ENCODE measurements at places on chromosomes 1 and 21. TPM values are rescaled to one million over a fixed set of nuclear protein-coding genes. Genes with fewer than 3 reads are reported as not detected.

GRCh38 chr1:24855474-24855873 lies 74.6 kb downstream of the RUNX3 start:
- DNase-seq, result no peak

DNA sequence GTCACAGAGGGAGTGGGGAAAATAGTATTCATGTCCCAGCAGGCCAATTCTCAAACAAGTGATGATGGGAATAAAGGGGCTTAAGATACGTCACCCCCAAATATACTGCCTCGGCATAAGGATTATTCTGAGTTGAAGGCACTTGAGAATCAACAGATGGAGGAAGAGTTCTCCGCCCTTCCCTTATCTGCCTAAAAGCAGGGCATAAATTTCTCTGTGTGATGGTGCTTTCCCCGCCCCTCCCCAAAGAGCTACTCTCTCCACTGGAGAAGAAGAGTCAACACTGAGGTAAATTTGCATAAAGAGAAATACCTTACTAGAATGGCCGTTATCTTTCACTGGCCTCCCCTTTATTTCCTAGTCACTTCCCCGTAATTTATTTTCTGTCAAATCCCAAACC lies 18.7 kb downstream of the BECN2 start:
- DNase-seq, result no peak

- no peak for DNase-seq
These were observed 17.2 kb downstream of the PKN2 start for GRCh38 chr1:88701275-88701674.

DNA sequence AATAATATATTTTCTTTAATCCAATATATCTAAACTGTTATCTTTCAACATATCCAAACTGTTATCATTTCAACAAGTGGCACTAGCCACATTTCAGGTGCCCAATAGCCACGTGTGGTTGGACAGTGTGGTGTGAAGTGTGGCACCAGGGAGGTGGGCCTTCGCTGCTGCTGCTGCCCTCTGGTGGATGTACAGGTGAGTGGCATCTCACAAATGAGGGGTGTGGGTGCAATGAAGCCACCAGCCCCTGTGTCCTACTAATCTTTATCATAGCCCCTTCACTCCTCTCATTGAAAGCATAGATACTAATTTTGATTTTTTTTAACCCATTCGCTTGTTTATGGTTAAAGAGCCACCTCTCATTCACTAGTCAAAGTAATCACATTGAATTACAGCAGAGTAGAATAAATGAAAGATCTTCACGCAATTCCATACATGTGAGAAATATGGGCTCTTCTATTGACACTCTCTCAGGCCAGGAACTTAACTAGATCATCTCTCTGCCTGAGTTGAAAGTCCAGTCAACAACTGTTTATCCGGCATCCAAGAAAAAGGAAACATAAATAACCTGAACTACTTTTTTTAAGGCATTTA lies 499.2 kb downstream of the OMA1 start:
- no peak for DNase-seq

DNA sequence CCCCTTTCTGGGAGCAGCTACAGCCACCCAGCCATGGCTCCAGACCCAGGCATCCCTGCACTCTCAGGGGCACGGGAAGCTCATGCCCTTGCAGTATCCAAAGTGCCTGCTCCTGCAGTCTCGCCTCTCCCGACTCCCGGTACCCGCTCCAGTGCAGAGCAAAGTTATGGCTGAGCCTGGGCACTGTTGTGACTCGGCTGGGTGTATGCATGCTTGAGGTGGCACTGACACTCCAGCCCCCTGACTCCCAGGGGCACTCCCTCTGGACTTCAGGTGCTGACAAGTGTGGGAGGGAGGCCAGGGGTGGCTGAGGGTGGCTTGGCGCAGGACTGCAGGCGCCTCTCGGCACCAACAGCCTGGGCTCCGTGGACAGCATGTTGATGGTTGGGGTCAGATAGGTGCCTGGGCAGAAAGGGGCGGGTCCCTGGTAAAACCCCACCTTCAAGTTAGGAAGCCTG lies 580.1 kb upstream of the ADGRL2 start:
- no peak for DNase-seq

DNA sequence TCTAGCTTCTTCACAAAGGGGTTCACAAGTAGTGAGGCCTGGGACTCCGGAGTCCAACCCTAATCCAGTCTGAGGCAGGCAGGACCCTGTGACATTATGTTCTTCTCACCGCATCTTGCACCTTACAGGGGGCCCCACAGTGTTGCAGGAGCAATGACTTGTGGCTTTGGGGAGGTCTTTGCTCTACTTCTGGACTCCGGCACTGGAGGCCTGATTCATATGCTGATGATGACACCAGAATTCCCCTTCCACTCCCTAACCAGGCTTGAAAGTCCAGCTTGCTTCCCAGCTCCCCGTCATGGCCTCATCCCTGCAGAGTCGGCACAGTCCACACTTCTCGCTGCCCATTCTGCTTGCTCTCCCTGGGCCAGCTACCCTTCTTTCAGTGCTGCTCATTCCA lies 96.3 kb upstream of the SLC44A3 start:
- no peak for DNase-seq

DNA sequence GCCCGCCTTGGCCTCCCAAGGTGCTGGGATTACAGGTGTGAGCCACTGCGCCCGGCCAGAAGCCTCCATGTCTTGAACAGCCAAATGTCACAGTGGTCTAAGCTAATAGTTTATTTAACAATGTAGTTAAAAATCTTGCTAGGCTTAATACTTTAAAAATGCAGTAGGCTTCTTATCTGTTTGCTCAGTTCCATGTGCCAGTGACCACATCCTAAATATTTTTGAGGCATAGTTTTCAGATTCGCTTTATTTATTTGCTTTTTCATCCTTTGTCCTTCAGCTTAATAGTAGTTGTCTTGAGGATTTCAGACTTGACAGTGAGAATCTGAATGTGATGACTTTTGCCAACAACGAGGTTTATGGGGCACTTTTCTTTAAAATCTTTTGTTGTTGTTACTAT lies 59.9 kb upstream of the PRRX1 start:
- DNase-seq, result no peak

- DNase-seq, result no peak
These were observed 12.7 kb downstream of the ATP1A4 start for GRCh38 chr1:160164121-160164520.

- no peak for DNase-seq
These were observed 51.2 kb upstream of the COA6 start for GRCh38 chr1:234322097-234322496.

DNA sequence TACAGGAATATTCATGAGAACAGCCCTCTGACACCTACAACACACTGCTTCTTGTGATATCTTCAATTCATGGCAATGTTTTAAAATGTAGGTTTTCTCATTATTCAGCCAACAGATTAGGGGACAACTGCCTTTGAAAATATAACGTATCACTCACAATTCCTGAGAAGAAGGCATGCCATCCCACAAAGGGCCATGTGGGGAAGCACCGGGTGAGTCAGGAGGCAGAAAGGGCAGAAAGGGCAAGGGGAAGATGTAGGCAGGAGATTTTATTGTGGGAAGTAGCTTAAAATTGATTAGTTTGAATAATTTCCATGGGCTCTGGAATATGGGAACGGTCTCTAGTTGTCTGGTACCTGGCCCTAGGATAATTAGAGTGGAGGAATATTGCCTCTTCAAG lies 165.7 kb downstream of the HHIPL2 start:
- DNase-seq, result no peak

The KAZN gene
- total RNA-seq, result 0.76 TPM

The RER1 gene
- 97.6 TPM for total RNA-seq

The PGLYRP4 gene
- total RNA-seq, result not detected

The E2F2 gene
- 0.32 TPM for total RNA-seq

The LCE4A gene
- total RNA-seq, result not detected

The MEAF6 gene
- total RNA-seq, result 27.2 TPM

The SELP gene
- total RNA-seq, result 1.3 TPM

The MFAP2 gene
- total RNA-seq, result 1.5 TPM

The PLEKHG5 gene
- 3.2 TPM for total RNA-seq

The TEX35 gene
- total RNA-seq, result not detected

The S100A4 gene
- 27.0 TPM for total RNA-seq

The AGO4 gene
- 15.8 TPM for total RNA-seq

The ASPM gene
- total RNA-seq, result 0.10 TPM

The LYPD8 gene
- total RNA-seq, result not detected

The LCE1D gene
- total RNA-seq, result not detected

Measured in psoas muscle (tissue), 8 donors.